Activated naive CD4-positive, alpha-beta T cell treated with Interleukin-2 at 50 U/mL for 16 hours (primary cell): ENCODE measurements at places on chromosomes 5 and 9.
A peak's percentile ranks its signal among the peaks of the same experiment; 100 is the strongest.

DNA sequence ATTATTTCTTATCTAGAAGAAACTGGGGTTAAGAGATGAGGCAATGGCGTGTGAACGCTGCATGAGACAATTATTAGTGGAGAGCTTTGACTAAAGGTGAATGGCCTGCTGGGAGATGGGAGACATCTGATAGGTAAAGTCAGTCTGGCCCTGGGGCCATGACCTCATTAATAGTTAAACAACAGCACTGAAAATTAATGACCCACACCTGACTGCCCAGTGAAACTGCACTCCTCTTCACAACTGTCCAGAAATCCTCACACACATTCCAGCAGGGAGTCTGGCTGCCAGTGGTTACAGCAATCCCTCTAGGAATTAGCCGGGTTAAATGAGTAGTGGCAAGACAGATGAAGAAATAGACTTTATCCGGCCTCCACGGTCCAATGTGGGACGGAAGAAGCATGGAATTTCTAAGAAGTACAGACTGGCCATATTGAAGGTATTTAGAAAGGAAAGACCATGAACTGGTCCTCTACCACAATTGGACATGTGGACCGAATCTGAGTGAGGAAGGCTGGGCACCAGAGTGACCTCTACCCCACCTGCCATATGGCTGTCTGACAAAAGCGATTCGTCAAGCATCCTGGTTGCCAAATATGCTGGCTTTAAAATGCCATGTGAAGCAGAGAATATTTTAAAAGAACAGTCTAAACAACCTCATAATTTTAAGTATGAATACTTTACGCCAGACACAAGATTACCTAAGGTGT lies 138.4 kb downstream of the EFNA5 start:
- DNase-seq: no peak

DNA sequence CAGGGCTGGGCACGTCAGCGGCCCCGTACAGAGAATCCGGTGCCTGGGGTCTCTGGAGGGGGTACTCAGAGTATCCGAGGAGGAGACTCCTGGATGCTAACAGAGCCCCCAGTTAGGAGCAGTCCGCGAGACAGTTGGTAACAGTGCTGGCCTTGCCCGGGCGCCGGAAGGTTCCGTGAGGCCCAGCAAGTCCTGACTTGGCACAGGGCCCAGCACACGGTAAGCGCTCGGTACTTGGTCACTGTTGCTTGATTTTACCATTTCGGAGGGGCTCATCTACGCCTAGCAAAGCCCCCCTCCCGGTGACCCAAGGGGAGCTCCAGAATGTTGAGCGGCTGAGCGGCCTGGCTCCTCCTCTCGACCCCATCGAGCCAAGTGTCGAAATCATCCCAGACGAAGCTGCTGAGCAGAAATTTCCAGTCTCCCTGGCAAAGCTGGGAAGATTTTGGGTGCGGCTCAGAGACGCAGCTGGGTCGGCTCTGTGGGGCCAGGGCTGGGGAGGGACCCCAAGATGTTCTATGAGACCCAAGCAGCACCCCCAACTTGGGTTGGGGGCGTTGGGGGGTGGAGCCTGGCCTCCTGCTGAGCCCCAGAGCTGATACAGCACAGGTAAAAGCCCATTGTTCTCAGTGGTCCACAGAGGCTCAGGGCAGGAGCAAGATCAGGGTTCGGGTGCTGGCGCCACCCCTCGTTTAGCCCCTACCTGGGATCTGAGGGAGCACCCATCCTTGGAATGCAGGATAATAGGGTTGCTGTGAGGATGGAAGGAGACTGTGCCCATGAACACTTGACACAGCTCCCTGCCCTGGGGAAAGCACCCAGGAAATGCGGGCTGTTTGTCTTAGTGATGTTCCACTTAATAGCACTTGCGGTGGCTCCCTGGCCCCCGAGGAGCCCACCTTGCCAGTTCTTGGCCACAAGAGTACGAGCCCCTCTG lies 137.2 kb downstream of the C9orf50 start:
- DNase-seq: peak; percentile 37

DNA sequence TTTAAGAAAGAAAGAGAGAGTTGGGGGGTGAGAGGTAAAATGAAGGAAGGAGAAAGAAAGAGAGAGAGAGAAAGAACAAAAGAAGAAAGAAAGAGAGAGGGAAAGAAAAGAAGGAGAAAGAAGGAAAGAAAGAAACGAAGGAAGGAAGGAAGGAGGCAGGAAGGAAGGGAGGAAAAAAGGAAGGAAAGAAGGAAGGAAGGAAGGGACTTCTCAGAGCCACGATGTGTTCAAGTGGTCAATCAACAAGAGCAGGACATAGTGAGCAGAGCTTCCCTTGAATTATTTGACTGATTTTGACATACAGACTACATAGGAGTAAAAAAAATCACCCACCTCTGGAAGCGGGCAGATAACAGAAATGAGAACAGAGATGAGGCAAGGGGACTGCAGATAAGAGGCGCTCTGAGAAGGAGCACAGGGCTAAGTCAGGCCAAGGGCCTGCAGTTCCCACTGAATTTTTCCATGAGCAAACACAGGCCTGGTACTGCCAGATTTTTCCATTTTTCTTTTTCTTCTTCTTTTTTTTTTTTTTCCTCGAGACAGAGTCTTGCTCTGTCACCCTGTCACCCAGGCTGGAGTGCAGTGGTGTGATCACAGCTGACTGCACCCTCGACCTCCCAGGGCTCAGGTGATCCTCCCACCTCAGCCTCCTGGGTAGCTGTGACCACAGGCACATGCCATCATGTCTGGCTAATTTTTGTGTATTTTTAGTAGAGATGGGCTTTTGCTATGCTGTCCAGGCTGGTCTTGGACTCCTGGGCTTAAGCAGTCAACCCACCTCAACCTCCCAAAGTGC lies 77.7 kb upstream of the IL17B start:
- no peak for DNase-seq

DNA sequence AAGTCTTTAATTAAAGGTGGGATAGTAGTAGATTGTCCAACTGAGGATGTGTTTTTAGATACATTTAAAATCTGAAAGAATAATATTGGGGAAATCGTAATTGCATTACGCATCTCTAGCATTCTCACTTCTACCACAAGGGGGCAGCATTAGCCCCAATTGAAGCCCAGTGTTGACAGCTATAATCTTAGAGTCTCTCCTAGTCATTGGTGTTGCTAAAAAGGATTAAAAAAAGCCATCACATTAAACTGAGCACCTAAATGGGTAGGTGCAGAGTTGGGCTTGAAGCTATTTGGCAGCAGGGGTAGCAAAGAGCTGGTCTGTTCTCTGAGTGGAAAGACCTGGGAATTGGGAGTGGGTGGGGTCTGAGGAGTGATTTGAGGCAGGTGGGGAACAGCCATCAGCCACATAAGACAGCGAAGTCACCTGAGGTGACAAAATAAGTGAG lies 177.2 kb downstream of the OSTF1 start:
- peak; percentile 31 for DNase-seq

GRCh38 chr5:116992681-116993080 lies 418.1 kb upstream of the SEMA6A start:
- DNase-seq: no peak

DNA sequence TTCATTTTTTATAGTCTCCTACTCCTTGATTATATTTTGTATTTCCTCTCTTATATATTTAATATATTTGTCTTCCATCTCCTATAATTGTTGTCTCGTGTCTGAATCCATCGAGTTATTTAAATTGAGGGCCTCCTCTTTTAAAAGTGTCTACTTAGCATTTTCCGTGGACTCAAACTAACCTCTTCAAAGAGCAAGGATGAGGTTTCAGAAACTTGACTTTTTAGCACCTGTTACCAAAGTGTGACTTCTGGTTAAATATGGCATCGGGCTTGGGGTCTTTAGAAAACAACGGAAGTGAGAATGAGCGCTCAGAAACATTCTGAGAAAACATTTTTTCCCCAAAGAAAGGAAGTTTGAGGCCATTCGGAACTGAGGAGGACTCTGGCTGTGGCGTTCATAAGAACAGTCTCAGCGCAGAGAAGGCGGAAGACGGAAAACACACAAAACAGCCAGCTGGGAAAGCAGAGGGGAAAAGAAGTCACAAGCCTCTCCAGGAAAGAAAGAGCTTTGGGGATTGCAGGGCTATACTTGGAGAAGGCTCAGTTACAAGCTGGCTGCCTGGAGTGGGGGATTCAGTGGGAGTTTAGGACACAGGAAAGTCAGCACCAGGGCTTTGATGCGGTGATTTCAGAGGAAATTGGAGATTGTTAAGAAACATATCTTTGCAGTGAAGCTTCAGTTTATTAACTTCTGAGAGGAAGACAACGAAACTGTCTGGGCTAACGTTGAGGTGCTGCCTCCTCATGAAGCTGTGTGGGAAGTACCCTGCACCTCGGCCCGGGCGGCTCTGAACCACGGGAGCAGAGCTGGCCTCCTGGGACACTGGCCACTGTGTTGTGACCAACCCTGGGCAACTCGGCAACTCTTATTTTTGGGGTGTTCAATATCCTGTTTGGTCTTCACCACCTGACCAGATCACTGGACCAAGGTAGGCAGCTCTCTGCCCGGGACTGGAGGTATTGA lies 25.1 kb upstream of the IRX2 start:
- DNase-seq: no peak

DNA sequence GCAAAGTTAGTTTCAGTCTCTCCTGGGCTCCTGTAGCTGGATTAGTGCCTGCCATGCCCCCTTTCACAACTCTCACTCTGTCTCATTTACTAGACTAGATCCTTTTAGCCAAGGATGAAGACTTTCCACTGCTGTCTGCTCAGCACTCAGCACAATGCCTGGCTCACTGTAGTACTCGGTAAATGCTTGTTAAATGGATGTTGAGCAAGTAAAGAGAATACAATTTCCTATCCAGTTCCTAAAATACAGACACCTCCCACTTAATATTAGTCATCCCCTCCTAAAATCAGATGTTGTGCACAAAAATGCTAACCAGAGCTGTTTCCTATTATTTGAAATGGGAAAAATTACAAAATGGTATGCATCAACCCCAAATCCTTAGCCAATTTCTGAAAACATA lies 195.8 kb downstream of the SREK1 start:
- DNase-seq: no peak

- no peak for DNase-seq
These were observed 26.6 kb downstream of the PTPDC1 start for GRCh38 chr9:94110821-94111252.

DNA sequence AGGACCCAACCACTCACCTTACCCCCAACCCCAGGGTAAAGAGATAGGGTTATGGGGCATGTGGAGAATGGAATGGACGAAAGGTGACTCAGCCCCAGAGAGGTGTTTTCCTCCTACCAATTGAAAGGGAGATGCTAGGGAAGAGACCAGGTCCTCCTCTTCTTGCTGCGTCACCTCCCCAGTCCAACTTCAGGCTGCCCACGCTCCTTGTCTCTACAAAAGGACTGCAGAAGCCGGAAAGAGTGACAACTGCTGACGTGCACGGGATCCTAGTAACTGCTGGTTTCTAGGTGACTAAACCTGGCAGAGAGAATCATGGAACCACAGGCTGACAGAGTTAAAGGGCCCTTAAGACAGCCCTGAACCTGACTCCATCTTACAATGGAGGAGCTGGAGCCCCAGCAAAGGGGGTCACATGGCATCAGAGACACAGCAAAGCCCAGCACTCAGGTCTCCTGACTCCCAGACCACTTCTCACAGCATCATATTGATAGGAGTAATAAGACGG lies 2.2 kb downstream of the GPX3 start:
- peak; percentile 31 for DNase-seq

GRCh38 chr5:163248333-163248732 lies 189.1 kb upstream of the CCNG1 start:
- DNase-seq: no peak

GRCh38 chr5:151896031-151896691 lies 28.5 kb downstream of the GLRA1 start:
- DNase-seq: no peak

DNA sequence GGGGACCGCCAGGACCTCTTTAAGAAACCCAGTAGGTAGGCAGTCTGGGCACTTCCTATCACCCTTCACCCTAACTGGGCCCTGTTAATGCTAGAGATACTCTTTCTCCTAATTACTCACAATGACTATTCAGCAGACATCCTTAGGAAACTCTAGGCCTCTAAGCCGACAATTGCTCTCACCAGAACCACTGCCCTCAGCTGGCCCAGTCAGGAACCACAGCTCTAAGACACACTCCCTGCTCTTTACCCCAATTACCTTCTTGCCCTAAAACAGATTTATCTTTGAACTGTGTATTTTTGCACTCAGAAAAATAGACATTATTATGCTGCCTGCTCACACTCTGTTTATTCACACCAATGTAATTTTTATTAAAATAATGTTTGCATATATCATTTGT lies 432.6 kb upstream of the SLC30A5 start:
- peak; percentile 12 for DNase-seq

DNA sequence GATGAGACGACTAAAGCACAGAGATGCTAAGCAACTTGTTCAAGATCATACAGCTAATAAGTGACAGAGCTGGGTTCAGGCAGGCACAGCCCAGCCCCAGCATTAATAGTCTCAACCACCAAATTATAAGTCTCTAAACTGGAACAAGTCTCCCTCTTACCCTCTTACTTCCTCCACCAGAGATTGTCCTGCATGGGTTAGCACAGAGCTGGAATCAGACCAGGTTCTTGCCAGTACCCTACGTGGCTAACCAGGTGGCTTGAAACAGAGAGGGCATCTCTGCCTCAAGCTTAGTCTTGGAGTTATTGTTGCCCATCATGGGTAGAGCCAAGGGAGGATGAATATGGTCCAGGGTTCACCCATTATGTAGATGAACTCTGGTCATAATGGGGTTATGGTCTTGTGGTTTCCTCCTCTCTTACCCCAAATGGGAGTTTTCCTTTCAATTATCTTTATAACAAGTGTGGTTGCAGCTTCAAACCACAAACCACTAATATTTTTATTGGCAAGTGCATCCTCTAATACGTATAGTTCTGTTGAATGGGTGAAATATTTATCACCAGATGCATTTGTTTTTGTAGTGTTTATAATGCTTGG lies 8.3 kb upstream of the XPA start:
- no peak for DNase-seq

- DNase-seq: peak; percentile 56
These were observed 21.5 kb downstream of the PLPP7 start for GRCh38 chr9:131310833-131311554.

DNA sequence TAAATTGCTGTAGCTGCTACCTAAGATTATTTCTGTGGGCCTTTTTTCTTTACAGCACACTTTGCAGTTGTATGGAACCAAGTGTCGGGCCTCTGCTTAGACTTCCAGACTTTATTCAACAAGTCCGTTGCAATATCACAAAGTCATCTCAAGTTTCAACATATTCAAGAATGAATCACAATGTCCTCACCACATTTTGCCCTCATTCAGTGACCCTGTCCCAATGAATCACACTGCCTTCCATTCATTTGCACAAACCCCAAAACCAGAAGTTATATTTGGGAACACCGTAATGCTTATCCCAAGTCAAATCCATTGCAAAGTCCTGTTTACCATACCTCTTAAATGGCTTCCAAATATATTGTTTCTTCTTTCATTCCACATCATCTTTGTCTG lies 439.6 kb downstream of the CSNK1G3 start:
- DNase-seq: no peak
